ENCODE measurements at places on chromosomes 1 and 21.
A peak's percentile ranks its signal among the peaks of the same experiment; 100 is the strongest.

- peak; percentile 34 for DNase-seq
Measured at GRCh38 chr1:110196917-110197765, 13.0 kb upstream of the KCNC4 start.

DNA sequence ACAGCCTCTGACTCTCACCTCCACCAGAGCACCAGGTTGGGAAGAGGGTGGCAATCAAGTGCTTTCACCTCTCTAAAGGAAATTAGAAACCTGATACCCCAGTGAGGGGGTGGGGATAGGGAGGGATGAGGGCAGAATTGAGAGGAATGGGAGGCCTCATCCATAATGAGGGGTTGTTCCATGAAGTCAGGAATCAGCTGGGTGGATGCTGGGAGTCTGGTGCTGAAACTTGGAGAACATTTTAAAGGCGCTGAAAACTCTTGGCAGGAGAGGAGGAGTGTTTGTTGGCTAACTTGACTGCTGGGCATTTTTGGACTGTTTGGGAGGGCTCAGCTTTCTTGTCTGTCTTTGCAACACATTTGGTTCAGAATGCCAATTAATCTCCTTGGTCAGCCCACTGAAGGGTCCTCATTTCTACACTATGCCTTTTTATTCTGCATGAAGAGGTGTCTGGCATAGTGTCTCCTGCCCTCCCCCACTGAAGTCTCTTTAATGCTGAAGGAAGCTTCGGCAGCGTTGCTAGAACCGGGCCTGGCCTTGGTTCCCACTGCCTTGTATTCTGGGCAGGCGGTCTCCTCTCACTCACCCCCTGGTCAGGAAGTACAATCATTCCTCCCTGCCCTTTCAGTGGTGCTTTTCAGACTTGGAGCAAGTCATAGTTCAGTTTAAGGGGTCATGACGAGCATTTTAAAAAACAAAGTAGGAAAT is 2.2 kb downstream of the PHGDH start:
- peak; percentile 27 for DNase-seq

- no peak for DNase-seq
Measured at GRCh38 chr21:31457675-31458074, 113.6 kb upstream of the TIAM1 start.

DNA sequence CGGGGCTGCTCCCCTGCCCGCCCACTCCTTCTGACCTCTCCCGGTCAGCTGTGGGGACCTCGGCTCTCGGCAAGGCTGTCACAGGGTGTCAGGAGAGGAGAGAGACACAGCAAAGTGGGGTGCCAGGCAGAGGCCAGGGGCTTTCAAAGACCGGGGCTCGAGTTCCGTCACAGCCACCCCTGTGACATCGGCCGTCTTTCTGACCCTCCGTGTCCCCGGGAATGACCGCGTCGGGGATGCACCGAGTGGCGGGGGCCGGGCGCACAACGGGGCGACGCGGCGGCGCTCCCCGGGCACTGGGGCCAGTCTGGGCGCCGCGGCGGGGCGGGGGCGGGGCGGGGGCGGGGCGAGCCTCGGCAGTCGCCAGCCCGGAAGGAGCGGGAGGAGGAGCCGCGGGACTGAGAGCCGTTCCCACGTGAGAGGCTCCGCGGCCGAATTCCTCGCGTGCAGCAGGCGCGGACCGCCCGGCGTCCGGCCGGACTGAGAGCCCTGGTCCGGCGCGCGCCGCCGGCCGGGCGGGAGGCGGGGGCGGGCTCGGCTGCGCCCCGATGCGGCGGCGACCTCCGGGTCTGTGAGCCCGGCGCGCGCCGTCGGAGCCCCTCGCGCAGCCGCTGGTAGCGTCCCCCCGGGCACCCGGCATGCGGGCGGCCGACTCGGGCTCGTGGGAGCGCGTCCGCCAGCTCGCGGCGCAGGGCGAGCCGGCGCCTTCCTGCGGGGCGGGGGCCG is 229.7 kb upstream of the TMEM51 start:
- DNase-seq: peak; percentile 72
